ENCODE measurements at places on chromosomes 5 and 9.

DNA sequence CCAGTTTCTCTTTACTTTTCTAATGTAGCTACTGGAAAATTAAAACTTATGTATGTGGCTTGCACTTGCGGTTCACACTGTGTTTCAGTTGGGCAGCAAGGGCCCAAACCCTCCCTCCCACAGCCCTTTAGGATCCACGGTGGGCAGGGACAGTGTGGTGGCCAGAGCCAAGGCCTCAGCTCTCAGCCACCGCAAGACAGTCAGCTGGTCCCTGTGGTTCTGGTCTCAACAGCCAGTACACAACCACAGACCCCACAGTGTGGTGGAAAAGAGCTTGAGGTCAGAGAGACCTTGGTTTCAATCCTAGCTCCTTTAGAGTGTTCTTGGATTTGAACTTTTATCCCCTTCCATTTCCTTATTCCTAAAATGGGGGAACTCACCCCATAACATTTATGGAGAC is 153.0 kb upstream of the SMIM23 start:
- DNase-seq: no peak

DNA sequence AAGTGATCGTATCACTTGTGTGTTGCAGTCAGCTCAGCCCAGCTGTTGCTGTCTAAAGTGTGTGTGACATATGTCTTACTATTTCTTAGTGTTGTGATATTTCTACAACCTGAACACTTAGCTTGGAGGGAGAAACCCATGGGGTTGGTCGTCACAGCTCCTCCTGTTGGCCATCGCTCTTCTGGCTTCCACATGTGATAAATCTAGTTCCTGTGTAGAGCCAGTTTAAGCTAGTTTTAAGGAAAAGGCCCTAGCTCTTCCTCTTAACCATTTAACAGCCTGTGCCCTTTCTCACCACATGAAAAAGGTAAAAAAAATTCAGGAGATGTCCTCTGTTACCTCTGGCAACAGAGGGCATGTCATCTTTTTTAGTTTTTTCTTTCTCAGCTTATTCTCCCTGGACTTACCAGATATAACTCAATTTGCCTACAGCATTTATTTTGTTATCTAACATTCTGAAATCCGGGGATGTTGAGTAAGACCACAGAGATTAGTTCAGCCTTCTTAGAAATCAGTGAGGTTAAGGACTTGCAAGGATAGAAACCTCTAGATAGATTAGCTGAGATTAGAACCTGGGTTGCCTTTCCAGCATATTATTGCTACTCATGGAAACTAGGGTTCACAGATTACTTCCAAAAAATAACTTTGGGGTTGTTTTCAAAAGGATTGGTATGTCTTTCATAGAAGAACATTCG is 100.4 kb downstream of the GAPVD1 start:
- DNase-seq: peak; percentile 9

DNA sequence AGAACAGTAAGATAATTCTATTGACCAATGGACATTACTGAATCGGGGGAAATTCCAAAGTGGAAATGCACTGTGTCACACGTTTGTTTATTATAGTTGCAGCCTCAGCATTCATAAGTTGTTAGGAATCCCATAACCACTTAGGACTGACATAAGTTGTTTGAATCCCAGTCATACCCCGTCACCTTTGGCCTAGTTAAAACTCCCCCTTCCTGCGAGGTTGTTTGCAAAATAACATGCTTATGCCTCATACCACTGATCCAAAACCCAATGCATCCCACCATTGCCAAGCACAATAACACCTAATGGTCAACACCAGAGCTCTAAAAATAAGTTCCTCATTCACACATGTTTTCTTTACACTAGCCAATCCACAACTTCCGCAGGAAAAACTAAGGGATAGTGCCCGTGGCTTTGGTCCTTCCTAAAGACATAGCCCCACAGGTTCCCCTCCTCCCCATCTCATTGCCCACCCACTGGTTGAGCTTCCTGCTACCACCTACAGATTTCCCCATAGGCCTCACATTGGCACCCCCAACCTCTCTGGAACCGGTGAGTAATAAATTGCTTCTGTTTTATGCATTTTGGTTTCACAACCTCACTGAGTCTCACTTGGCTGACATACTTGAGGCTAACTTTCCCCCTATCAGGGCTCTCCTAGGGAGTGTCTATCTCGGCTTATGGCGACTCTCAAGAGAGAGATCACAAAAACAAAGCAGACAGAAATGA is 42.3 kb upstream of the MUSK start:
- peak; percentile 91 for DNase-seq

- no peak for DNase-seq
Measured at GRCh38 chr9:131398204-131398603, 4.3 kb downstream of the PRRC2B start.

- no peak for DNase-seq
Measured at GRCh38 chr9:792331-793260, 48.9 kb upstream of the DMRT1 start.

GRCh38 chr9:91782708-91783214 is 167.3 kb downstream of the ROR2 start:
- no peak for DNase-seq
